ENCODE measurements at places on chromosomes 1 and 21. TPM values are rescaled to one million over a fixed set of nuclear protein-coding genes. Genes with fewer than 3 reads are reported as not detected.

DNA sequence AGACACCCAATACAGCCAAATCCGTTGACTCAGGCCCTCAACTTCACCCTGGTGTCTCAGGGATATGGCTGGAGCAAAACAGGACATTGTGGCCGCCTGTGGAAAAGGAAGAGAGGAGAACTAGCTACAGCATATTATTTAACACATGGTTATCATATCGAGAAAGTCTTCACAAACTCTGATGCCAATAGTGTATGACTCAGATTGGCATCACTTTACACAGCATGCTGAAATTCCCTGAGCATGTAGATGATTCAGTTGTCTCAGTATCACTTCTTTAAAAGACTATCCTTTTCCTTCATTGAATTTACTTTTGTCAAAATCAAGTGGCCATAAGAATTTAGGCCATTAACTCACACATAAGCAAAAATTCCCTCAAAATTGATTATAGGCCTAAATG lies 20.1 kb downstream of the HSD3B2 start:
- no peak for DNase-seq

DNA sequence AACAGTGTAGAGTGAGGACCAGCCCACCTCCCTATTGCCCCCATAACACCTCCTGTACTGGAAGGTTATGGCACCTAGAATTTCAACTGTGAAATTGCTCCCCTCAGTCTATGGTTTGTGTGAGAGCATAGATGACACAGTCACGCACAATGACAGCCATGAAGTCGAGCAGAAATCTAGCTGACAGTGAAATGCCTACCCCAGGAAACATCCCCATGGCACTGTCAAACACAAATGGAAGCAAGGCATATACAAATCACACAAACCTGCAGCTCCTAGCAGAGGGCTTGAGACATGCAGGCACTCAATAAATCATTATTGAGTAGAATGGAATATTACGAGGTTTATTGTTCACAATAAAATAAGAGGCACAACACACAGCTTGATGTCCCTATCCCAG lies 142.5 kb upstream of the ST6GALNAC5 start:
- DNase-seq, result no peak

DNA sequence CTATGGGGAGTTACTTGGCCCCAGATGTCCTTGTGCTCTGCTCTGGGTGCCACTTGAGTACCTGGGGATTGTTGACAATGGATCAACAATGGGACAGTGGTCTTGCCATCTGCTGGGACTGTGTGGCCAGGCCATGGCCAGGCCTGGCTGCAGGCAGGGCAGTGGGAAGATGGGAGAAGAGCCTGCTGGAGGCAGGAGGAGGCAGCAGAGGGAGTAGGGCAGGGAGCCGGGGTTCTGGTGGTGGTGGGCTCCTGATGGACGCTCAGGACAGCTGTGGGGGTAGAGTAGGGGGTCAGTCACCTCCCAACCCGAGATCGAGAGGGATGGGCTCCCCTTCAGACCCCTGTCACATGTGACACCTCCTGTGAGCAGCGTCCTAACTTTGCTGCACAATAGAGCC lies 81.0 kb downstream of the ARHGEF10L start:
- no peak for DNase-seq

Gene UBL4B
- not detected for polyA plus RNA-seq

- DNase-seq, result no peak
Observed at GRCh38 chr21:26123012-26123411, 47.6 kb downstream of the APP start.

DNA sequence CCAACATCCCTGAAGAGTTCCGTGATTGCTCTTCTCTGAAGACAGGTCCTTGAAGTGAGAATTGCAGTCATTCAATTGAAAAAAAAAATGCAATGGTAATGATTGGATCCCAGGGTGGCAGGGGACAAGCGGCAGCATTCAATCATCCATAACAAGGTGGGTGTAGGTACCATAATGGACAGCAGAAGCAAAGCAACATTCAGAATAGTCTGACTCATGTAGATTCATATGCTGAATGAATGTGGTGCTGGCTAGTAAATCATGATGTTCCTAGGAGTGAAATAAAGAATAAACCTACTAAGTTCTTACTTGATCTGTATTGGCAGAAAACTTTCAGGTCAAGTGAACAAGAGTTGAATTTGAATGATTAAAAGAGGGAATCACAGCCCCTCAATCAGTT lies 319.6 kb downstream of the GPATCH2 start:
- no peak for DNase-seq

- peak; percentile 56 for DNase-seq
Observed at GRCh38 chr1:246398126-246398813, 108.8 kb downstream of the SMYD3 start.

DNA sequence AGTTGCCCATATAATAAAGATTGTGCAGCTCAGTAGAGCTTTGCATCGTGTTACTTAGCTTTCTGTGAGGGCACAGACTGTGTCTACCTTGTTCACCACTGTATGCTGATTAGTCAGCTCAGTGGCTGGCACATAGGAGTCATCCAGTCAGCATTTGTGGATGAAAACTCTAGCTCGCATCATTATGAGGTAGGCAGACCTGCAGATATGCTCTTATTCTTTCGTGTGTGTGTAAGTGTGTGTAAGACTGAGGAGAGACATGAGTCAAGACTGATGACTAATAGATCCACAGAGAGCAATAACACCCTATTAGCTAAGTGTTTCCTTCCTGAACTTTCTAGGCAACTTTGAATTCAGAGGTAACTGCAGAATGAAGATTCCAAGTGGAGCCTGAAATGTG lies 17.1 kb downstream of the TTF2 start:
- DNase-seq, result no peak

Gene PRR9
- polyA plus RNA-seq, result not detected

- DNase-seq, result no peak
Observed at GRCh38 chr1:104248385-104248784, 498.7 kb downstream of the AMY1C start.

Gene MROH7
- polyA plus RNA-seq, result 2.4 TPM
